ENCODE measurements at places on chromosomes 12 and 14. TPM values are rescaled to one million over a fixed set of nuclear protein-coding genes. Genes with fewer than 3 reads are reported as not detected.

Gene TBC1D30
- 24.1 TPM for total RNA-seq

Gene CFAP251
- total RNA-seq = 2.6 TPM

Gene RASSF9
- not detected for total RNA-seq

Gene COCH
- 6.7 TPM for total RNA-seq

Gene RFX4
- not detected for total RNA-seq

Gene DBX2
- total RNA-seq = not detected

Gene NXPH4
- 20.0 TPM for total RNA-seq

Gene ITGB7
- 1.9 TPM for total RNA-seq

Gene PLEKHH1
- total RNA-seq = 27.6 TPM

Gene PPP1R13B
- total RNA-seq = 17.8 TPM

Gene IPO8
- 41.4 TPM for total RNA-seq

Gene C14orf39
- not detected for total RNA-seq

Gene PPFIA2
- not detected for total RNA-seq

Gene KLRD1
- total RNA-seq = 0.27 TPM

Gene PTPRO
- not detected for total RNA-seq

Gene ADAMTS20
- total RNA-seq = not detected

Gene SMAGP
- total RNA-seq = 39.9 TPM

Gene EPS8
- 49.9 TPM for total RNA-seq

Gene MLF2
- total RNA-seq = 309 TPM

Gene SLC2A14
- total RNA-seq = not detected

Gene EMC9
- 42.0 TPM for total RNA-seq

Gene FRMD6
- 11.4 TPM for total RNA-seq

Gene ABCD4
- 45.3 TPM for total RNA-seq

Gene NTF3
- not detected for total RNA-seq

Gene DRAM1
- 20.3 TPM for total RNA-seq

Gene PAPOLA
- 223 TPM for total RNA-seq

Gene BDKRB1
- not detected for total RNA-seq

Gene FBLN5
- 3.3 TPM for total RNA-seq

Gene ZCCHC8
- 30.5 TPM for total RNA-seq

Gene KCNC2
- not detected for total RNA-seq

Gene CEP128
- total RNA-seq = 16.4 TPM

Gene GXYLT1
- 9.0 TPM for total RNA-seq

Gene CTSG
- not detected for total RNA-seq

Gene RIMBP2
- not detected for total RNA-seq

Gene ZBTB42
- 4.4 TPM for total RNA-seq

Gene SPRYD3
- total RNA-seq = 47.5 TPM

Gene RGS6
- 4.7 TPM for total RNA-seq

Gene CACNA2D4
- total RNA-seq = 1.7 TPM

Gene ITPR2
- total RNA-seq = 6.5 TPM

Gene VRTN
- total RNA-seq = 0.10 TPM

Gene VASH1
- total RNA-seq = 13.3 TPM

Gene SMIM41
- total RNA-seq = not detected

Gene HOXC12
- total RNA-seq = not detected

Gene GAS2L3
- total RNA-seq = 38.7 TPM

Gene C14orf132
- 3.4 TPM for total RNA-seq

Gene CMA1
- not detected for total RNA-seq

Gene OR9K2
- not detected for total RNA-seq

Gene PTHLH
- total RNA-seq = not detected

Gene NPFF
- total RNA-seq = not detected

Gene LRRC10
- not detected for total RNA-seq

Gene RND1
- total RNA-seq = 2.0 TPM

Gene DEGS2
- total RNA-seq = 1.8 TPM

Gene PTMS
- 494 TPM for total RNA-seq

Gene PLBD1
- 0.30 TPM for total RNA-seq

Gene IL26
- total RNA-seq = not detected

Gene PMCH
- not detected for total RNA-seq

Gene ACOT2
- total RNA-seq = 0.44 TPM

Measured in HCT116 (cell line).